ENCODE measurements at places on chromosomes 3 and 15. TPM values are rescaled to one million over a fixed set of nuclear protein-coding genes. Genes with fewer than 3 reads are reported as not detected.

DNA sequence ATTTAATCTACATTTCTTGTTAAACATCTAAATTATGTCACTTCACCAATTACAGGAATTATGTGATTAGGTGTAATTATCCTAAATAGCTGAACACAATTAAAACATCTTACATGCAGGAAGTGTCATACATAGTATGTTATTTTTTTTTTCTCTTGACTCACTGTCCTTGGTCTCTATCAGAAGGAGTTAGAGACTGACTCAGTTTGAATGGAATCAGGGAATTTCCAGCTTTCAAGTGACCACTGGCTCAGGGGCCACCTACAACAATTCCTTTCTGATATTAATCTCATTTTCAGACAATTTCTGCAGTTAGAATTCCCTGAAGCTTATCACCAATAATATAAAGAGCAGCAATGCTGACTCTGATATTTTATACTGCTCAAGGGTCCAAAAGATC, 400.7 kb downstream of the ROBO1 start:
- no peak for DNase-seq

GRCh38 chr3:171412473-171412872, 47.7 kb downstream of the TNIK start:
- no peak for DNase-seq

GRCh38 chr15:28190391-28191174, 91.5 kb upstream of the OCA2 start:
- no peak for DNase-seq

DNA sequence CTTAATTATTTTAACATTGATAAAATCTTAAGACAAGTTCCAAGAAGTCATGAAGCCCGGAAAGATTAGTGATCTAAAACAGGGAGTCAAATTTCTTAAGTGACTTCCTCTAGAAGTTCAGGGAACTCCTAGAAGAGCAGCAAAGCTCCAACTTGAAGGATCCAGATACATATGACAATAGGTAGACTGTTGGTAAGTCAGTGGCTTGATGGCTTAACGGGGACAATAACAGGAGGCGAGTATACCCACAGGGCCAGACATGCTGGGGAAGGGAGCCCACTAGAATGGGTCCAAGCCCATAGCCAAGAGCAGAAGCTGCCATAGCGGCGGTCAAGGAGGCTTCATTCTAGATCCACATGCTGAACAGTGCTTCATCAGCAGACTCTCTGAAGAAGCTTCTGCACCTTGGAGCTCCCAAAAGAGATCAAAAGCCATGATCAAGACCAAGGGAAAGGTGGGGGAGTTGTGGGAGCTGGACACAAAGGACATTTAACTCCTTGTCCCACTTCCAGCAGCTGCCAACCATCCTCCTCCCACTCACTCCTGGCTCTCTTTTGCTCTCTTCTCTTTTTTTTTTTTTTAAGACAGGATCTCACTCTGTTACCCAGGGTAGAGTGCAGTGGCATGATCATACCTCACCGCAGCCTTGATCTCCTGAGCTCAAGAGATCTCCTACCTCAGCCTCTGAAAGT, 10.2 kb upstream of the CA12 start:
- DNase-seq, result no peak

P2RY14 gene
- 0.37 TPM for total RNA-seq
